ENCODE measurements at places on chromosomes 3 and 15. TPM values are rescaled to one million over a fixed set of nuclear protein-coding genes. Genes with fewer than 3 reads are reported as not detected.

The KCNH8 gene
- 0.04 TPM for total RNA-seq

The SPINT1 gene
- total RNA-seq, result 3.4 TPM

The XYLB gene
- 6.9 TPM for total RNA-seq

The THBS1 gene
- total RNA-seq, result 0.62 TPM

The IL17RB gene
- not detected for total RNA-seq

The GABRR3 gene
- not detected for total RNA-seq

The ACTC1 gene
- not detected for total RNA-seq

The ITIH1 gene
- total RNA-seq, result not detected

- no peak for DNase-seq
Measured at GRCh38 chr15:70795311-70795665, 31.9 kb upstream of the UACA start.

DNA sequence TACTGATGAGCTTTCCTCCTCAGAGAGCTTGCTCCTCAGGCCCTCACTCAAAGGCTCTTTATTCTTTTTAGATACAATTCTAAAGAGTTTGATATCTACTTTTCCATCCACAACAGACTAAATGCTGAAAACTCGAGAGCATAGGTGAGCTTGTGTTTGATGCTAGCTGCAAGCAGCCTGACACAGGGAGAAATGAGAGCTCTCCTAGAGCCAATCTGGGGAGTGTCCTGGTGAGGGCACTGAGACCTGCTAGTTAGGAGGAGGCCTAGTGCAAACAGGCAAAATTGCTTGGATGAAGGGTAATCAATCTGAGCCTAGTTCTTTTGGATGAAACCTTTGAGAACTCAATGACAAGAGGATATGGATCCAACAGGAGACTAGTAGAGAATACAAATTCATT, 300.8 kb downstream of the ZBTB20 start:
- DNase-seq, result no peak

DNA sequence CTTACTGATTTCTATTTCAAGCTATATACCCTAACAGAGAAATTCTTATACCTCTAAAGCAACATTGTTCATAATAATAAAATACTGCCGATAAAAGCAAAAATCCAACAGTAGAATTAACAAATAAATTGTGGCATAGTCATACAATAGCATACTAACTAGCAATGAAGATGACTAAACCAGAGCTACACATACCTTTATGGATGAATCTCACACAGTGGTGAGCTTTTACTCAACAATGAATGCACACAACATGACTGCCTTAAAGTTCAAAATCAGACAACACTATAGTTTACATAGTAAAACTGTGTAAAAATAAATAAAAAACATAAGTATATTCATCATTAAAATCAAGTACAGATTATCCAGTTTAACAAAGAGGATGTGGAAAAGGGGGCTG, 99.1 kb downstream of the NR1I2 start:
- no peak for DNase-seq

DNA sequence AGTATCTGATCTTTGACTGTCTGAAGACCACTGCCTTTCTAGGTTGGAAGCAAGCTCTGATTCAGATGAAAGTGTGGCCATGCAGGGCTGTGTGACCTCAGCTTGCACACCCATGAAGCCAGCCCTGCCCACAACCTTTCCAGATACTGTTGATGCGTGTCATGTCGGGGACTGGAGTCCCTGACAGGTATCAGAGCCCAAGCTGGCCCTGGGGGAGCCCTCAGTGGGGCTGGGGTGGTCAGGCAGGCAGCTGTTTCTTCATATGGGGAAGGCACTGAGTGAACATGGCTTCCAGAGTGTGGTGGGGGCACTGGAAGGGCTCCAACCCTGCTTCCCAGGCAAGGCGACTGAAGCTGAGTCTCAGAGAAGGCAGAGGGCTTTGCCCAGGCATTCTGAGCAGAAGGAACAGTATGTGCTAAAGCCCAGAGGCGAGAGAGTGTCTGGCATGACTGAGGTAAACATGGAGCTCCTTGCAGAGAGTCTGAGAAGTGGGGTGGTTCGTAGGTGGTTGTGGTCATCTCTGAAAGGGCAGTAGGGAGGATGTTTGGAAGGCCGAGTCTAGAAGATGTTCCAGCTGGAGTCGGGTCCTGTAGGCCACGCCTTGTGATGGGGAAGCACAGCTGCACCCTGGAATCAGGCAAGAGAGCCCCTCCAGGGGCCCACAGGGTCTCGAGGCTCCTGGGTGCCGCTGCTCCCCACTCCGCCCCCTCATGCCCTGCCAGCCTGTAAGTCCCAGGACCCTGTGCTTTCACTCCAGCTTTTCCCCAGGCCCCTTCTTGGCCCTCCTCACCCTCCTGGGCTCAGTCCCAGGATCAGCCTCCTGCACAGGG, 122.2 kb downstream of the EEFSEC start:
- no peak for DNase-seq

DNA sequence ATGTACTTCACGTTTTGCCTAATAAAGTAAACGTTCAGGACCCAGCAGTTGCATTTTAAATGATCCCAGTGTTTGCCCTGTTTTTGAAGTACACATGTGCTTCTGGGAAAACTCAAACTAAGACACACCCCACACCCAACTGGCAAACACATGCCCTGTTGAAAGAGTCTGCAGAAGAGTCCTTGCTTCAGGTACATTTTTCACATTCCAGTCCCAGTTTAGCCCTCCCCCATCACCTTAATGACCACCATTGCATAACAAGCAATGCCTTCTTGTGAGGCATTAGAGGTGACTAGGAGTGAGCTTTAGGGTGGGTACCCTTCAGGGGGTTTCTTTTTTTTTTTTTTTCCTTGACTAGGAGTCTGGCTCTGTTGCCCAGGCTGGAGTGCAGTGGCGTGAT, 322.3 kb downstream of the CNTN4 start:
- no peak for DNase-seq

- DNase-seq, result no peak
Measured at GRCh38 chr15:52858782-52859176, 68.6 kb upstream of the ONECUT1 start.

- DNase-seq, result no peak
Measured at GRCh38 chr15:71248386-71248785, 133.1 kb downstream of the THSD4 start.

DNA sequence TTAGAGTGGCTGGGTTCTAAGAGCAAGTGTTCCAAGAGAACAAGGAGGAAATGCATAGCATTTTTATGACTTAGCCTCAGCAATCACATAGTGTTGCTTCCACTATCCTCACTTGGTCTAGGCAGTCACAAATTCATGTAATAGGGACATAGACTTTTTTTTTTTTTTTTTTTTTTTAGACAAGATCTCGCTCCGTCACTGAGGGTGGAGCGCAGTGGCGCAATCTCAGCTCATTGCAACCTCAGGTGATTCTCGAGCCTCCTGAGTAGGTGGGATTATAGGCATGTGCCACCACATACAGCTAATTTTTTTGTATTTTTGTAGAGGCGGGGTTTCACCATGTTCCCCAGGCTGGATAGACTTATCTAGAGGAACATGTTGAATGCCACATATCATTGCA, 4.7 kb upstream of the GNB4 start:
- no peak for DNase-seq

GRCh38 chr3:187130346-187131066, 8.8 kb downstream of the RPL39L start:
- DNase-seq, result peak; percentile 23

- no peak for DNase-seq
Measured at GRCh38 chr3:141561426-141562034, 74.7 kb downstream of the RASA2 start.

DNA sequence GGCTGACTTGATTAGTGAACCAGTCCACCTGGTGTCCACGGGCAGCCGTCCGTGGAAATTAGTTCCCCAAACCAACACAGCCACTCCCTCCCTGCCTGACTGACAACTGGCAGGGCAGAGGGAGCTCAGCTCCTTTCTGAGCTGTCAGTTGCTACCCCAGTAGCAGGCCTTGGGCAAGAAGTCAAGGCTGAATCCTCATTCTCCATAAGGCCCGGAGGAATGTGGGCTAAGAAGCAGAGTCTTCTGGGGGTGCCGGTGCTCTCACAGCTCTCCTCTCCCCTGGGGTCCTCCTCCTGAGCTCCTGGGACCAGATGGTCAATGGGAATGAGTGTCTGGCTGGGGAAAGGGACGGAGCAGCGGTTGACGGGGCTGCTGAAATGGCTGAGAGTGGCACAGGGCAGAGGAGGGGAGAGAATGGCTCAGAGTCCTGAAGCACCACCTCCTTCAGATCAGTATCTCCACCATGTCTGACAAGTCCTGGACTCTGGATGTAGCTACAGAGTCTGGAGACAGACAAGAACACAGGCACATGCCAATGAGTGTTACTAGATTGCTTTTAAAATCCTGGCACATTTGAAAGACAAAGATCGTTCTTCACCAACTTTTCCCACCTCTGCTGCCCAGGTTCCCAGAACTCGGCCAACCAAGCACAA, 16.9 kb downstream of the AMOTL2 start:
- no peak for DNase-seq

DNA sequence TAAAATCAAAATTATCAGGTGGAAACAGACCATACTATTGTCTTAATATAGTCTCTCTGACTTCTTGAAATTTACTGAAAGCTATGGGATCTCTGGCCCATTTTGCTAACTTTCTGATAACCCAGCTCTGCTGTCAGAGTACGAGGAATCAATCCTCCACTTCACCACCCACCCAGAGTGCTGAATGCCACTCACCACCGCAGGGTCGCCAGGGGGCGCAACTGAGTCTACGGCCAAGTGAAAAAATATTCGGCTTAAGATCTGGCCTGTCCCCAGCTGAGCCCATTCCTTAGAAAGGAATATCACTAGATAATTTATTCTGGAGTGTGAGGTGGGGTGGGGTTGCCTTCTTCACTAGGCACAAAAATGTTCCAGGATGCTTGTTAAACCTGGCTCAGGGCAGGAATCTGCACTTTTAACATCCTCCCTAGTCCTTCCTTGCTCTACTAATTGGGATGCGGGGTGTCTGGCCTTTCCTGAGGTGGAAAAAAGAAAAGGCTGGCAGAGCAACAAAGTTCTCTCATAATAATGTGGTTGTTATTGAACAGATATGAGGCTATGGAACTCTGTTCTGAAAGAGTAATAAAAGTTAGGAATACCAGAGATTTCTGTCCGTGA, 520.6 kb downstream of the MFSD1 start:
- peak; percentile 4 for DNase-seq

GRCh38 chr3:187072102-187072501, 67.2 kb downstream of the RPL39L start:
- DNase-seq, result no peak

DNA sequence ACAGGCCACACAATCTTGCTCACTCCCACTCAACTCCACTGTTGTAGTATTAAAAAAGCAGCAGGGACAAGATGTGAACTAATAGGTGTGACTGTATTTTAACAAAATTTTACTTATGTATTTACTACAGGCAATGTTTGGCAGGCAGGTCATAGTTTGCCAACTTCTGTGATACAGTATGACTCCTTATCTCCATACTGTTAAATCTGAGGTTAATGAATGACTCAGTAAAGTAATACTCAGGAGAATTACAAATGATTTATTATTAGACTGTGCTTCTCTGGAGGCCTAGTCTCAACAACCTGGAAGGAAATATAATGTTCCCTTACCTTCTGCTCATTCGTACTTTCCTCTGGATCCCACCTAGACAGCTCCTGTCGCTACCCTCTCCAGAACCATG, 258.6 kb upstream of the KCNMB2 start:
- no peak for DNase-seq

GRCh38 chr3:48798998-48799397, 48.7 kb downstream of the PRKAR2A start:
- DNase-seq, result no peak

DNA sequence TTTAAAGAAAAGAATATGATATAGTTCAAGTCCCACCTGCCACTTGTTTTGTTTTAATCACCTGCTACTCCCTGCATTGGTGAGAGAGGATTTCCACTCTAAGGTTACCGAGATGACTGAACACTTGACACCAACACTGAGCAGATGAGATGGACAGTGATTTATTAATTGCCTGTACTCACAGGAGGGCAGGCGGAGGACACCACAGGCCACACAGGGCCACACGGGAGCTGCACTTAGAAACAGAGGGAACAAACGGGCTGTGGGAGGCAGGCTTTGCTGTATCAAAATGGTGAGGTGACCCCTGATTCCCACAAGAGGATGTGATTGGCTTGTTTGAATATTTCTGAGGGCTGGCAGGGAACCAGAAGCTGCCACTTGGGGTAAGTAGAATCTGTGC, 10.8 kb downstream of the MINAR1 start:
- no peak for DNase-seq

DNA sequence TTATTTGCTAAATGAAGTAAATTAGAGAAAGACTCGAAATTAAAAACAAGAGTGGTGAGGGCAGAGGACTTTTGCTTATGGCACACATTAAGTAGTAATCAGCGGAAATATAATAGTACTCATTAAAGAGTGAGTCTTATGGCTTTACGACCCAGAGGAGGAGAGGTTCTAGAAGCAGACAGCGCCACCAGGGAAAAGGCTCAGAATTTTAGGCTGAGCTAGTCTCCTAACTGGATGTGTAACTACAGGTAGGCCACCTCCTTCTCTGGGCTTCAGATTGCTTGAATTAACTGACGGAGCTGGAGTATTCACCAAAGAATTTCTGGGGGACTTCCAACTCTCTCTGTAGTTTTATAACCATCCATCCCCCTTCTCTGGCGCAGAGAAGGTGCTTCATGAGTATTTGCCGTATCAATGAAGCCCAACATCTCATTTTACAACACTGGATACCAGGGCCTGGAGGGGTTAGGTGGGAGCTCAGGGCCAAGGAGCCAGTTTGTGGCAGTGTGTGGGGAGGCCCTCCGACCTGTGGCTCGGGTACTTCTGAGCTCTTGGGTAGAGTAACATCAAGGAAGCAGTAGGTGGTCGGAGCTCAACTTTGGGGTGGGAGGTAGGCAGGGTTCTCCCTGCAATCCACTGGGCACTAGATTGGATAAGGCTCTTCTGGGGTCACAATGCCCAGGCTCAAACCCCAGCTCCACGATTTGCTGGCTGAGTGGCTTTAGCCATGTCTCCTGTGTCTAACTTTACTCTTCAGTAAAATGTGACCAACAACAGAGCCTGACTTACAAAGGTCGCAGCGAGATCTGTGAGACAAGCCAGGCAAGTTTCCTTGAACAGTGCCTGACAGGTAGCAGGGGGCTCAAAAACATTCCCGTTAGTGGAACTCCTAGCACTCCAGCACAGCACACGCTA, 1.1 kb downstream of the CHCHD4 start:
- DNase-seq, result no peak

DNA sequence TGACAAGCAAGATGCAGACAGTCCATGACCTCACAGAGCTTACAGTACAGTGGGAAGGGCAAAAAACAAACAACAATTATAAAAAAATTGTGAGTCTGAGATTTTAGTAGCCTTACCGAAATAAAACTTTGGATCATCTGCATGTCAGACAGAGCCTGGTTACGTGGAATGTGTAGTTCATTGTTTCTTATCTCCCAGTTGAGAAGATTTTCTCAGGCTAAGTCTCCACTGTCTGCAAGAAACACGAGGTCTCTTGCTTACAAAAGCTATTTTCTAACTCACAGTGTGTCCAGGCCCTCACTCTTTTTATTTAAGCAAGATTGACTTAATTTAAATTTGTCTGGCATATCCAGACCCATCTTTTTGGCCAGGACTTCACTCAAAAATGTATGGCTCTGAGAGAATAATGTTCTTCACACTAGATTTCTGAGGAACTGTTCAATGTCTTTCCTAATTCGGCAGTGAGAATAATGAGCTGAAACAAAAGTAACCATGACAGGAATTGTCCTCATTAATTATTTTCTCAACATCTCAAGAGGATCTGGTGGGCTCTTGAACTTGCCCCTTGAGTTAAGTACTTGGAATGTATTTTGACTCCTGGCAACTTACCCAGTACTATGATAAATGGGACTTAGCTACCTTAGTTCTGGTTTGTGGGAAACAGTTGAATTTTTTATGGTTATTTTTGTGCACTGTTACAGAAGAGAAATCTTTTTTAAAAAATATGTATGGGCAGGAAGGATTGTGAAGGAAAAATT, 265.1 kb upstream of the COL8A1 start:
- DNase-seq, result no peak
